ENCODE measurements at places on chromosomes 16 and 17. TPM values are rescaled to one million over a fixed set of nuclear protein-coding genes. Genes with fewer than 3 reads are reported as not detected.

DNA sequence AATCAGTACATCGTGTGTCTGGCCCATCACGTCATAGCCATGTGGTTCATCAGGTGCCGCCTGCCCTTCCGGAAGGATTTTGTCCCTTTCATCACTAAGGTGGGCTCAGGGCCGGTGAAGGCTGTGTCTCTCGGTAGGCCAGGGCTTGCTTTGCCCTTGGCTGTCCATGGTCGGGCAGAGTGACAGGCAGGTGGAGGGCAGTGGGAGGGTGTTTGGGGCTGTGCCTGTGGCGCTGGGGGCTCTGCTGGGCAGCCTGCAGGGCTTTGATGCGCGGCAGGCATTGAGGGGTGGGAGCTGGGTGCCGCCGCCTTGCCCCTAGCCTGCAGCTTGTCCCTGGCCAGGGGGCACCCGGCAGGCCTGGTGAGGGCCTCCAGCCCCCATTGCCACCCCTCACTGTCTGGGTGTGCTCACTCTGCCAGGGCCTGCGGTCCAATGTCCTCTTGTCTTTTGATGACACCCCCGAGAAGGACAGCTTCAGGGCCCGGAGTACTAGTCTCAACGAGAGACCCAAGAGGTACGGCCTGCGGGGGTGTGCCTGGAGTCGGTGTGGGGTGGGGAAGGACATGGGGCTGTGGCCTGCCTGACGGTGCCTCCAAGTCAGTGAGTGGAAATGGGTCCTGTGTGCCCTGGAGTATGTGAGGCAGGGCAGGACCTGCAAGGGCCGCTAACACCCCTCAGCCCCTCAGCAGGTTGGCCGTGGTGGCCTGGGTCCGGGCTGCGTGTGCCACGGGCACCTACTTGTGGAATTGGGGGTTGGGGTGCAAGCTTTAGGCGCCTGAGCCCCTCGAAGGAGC, 28.5 kb downstream of the TSC2 start:
- DNase-seq: no peak

- DNase-seq: no peak
Observed at GRCh38 chr16:68756239-68756915, 19.3 kb downstream of the CDH1 start.

GRCh38 chr17:57578608-57579225, 166.4 kb downstream of the CCDC182 start:
- DNase-seq: no peak

DNA sequence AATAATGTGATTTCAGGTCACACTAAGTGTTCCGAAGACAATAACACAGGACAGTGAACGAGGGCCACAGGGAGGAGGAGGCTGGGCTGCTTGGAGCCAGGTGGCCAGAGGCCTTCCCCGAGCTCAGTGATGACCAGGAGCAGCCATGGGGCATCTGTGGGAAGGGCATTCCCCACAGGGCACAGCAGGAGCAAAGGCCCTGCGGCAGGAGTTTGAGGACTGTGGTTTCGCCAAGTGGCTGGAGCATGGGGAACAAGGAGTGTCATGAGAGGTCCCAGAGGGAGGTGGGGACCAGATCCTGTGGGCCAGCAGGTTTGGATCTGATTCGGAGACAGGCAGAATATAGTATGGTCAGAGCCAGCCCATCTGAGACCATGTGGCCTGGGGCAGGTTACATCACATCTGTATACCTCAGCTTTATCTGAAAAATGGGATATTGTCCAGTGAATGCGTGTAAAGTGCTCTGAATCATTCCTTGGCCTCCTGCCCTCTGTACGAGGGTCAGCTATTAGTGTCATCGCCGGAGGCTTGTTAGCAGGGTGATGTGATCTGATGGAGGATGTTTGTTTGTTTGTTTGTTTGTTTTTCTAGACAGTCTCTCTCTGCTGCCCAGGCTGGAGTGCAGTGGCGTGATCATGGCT, 176.8 kb downstream of the KATNIP start:
- DNase-seq: no peak

- no peak for DNase-seq
Observed at GRCh38 chr16:10820546-10820945, 2.0 kb upstream of the TVP23A start.

- no peak for DNase-seq
Observed at GRCh38 chr16:30745082-30745481, 3.1 kb upstream of the PHKG2 start.

DNA sequence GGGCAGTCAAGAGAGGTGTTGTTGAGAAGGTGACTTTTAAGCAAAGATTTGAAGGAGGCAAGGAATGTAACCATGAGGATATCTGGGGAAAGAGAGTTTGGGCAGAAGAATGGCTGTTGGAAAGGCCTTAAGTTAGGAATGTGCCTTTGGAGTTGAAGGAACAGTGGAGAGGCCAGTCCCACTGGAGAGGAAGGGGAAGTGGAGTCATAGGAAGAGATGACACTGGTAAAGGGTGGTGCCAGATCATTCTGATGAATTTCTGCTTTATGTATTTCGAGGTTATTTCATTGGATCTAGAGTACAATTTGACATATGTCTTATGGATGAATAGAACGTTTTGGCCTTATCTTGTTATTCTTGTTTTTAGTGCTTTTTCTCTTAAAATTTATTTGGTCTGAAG, 93.5 kb downstream of the WWP2 start:
- no peak for DNase-seq

DNA sequence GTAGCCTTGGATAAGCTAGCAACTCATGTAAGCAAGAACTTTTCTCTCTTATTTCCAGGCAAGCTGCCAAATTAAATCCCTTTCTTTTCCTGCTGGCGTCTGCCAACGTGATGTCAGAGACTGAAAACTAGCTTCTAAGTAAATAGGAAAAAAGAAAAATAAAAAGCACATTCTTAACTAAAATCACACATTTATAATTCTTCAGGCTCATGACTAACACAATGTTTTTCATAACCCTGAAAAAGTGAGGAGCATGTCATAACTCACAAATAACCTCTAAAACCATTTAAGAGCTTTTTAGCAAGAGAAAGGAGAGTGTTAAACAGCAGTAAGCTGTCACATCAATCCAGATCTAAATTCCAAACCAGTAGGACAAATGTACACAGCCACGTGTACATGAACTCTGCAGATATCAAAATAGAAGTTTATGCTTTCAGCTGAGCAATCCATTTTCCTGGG, 110.0 kb downstream of the N4BP1 start:
- peak; percentile 77 for DNase-seq

DNA sequence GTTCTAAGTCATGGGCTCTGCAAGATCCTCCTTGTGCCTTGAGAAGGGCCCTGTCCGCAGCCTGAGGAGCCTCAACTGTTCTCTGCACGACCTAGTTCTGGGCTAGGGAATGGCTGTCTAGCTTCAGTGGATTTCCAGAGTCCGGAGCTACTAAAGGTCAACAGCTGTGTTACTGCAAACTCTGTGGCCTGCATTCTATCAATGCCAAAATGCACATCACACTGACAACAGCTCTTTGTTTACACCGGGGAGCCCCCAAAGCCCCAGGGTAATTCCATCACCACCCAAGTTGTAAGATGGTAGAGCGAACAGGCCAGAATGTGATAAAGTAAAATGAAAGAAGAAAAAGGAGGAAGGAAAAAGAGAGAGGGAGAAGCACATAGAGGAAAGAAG, 610.2 kb downstream of the MAF start:
- no peak for DNase-seq

- DNase-seq: no peak
Observed at GRCh38 chr16:84822990-84823389, 3.2 kb downstream of the CRISPLD2 start.

- DNase-seq: no peak
Observed at GRCh38 chr17:29032857-29033197, 10.1 kb upstream of the PIPOX start.

DNA sequence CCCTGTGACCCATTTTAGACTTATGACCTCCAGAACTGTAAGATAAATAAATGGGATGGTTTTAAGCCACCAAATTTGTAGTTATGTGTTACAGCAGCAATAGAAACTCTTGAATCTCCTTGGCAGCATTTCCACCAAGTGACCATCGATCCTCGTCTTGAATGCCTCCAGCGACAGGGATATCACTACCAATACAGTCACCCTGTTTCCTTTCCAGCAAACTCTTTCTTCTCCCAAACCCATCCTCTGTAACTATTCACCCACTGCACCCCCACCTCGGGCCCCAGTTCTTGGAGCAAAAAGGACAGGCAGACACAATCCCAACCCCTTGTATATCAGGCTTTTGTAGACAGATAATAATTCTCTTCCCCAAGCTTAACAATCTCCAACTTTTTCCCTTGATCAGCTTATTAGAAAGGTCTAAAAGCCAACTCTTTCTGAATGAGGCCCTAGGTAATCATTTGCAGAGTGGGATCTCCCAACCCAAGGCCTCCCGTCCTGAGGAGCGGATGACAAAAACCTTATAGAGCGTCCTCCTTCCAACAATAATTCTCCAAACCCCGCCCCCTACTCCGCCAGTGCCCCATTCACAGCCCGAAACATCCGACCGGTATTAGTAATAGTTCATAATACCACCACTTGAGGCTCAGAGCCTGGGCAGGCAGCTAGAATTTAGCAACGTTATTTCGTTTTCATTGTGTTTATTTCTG, 14.7 kb upstream of the PLLP start:
- DNase-seq: no peak

DNA sequence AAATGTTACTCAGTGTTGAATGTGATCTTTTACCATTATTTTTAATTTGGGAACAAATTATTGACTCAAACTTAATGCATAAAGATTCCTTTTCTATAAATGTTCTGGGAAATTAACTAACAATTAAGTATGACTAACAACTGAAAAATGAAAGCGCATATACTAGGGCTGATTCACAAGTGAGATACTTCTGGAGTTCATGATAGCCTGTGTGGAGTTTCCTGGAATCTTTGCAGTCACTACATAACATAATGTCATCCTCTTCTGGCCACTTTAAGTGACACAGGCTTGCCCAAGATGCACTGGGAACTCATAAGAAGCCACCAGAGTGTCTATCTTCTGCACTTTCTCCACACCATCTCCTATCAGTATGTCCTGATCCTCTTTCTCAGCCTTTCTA, 450.3 kb upstream of the CDH11 start:
- no peak for DNase-seq

DNA sequence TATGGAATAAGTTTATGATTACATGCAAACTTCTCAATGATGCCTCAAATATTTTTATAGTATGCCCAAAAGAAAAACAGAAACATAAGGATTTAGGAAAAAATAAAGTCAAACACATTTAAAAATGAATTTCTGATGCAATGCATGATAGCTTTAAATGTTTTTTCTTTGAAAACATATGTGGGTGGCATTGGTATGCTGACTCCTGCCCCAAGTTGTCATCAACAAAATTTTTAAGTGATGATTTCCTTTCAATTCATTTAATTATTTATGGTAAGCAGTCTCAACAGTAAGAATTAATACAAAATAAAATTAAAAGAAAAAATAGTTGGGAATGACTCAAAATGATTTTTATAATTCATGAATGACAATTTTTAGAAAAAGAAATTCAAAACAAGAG, 104.9 kb downstream of the CEP112 start:
- no peak for DNase-seq

The CCL5 gene
- 1.5 TPM for polyA plus RNA-seq

The NLRC5 gene
- 5.3 TPM for polyA plus RNA-seq

The CRYM gene
- 10.4 TPM for polyA plus RNA-seq

The DOK4 gene
- 27.8 TPM for polyA plus RNA-seq

The TMEM94 gene
- polyA plus RNA-seq: 97.0 TPM

The RGS11 gene
- polyA plus RNA-seq: 1.4 TPM

The KRTAP9-8 gene
- polyA plus RNA-seq: not detected

The TBC1D3 gene
- polyA plus RNA-seq: not detected

The ASIC2 gene
- 2.5 TPM for polyA plus RNA-seq

The ATP2A1 gene
- 7.0 TPM for polyA plus RNA-seq

The USP43 gene
- 8.0 TPM for polyA plus RNA-seq

All from left kidney (tissue), 8 donors.